ENCODE measurements at places on chromosomes 4 and X.
A peak's percentile ranks its signal among the peaks of the same experiment; 100 is the strongest.

DNA sequence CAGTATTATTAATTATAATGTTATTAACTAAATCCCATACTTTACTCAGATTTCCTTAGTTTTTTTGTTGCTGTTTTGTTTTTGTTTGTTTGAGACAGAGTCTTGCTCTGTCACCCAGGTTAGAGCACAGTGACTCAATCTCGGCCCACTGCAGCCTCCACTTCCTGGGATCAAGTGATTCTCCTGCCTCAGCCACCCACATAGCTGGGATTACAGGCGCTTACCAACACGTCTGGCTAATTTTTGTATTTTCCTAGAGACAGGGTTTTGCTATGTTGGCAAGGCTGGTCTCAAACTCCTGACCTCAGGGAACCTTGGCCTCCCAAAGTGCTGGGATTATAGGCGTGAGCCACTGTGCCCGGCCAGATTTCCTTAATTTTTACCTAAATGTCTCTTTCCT is 72.2 kb downstream of the ANAPC4 start:
- DNase-seq = no peak

GRCh38 chrX:130079824-130080406 is 30.4 kb downstream of the ELF4 start:
- DNase-seq = peak; percentile 75

- peak; percentile 46 for DNase-seq
Observed at GRCh38 chr4:119643306-119644042, 14.9 kb upstream of the PDE5A start.

- no peak for DNase-seq
Observed at GRCh38 chr4:34878961-34879360, 1365.4 kb downstream of the ARAP2 start.

- DNase-seq = no peak
Observed at GRCh38 chr4:89446193-89446592, 138.6 kb upstream of the GPRIN3 start.

- DNase-seq = no peak
Observed at GRCh38 chrX:43166874-43167273, 388.9 kb upstream of the PPP1R2C start.

DNA sequence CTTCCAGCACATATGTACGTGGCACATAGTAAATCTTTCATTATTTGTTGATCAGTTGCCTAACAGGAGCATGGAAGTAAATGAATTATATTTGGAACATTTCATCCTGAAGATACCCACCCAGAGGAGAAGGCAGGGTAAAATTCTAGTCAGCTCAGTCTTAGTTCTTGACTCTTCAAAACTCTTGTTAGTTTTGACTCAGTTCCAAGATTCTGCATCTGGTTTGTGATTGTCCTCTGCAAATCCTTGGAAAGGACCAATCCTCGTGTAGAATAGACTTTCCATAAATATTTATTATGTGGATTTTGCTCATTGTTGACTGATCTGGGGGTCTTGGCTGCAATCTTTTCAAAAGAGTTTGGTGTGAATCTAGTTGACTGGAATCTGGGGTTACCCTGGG is 257.5 kb upstream of the FAT1 start:
- DNase-seq = peak; percentile 36
